ENCODE measurements at places on chromosomes 7 and 10. TPM values are rescaled to one million over a fixed set of nuclear protein-coding genes. Genes with fewer than 3 reads are reported as not detected.

DNA sequence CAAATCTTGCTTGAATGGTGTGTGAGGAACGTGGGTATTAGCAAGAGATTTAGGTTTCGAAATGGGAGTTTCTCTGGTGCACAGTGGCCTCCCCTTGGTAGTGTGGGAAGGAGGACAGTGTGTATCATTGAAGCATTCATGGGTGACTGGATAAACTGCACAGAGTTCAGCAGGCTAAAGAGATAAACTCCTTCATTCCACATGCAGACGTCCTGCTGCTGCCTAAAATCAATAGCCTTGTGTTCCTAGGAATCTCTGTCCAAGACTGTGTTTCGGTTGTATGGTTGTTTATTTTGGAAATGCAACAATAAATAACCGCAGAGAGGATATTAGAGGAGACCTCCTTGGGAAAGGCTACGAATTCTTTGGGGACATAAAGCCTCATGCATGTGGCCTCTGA is 100.9 kb upstream of the FAM171A1 start:
- H3K4me3 ChIP-seq, result no peak overlapping the region
- H3K27ac ChIP-seq, result no peak overlapping the region
- H3K36me3 ChIP-seq, result no peaks in the 10 kb centered on the region

GRCh38 chr10:125130916-125131315 is 29.4 kb downstream of the CTBP2 start:
- no peak for DNase-seq
- no peak overlapping the region for H3K4me3 ChIP-seq
- no peaks in the 10 kb centered on the region for H3K4me1 ChIP-seq

- H3K36me3 ChIP-seq, result no peaks in the 10 kb centered on the region
- no peaks in the 10 kb centered on the region for H3K27me3 ChIP-seq
- no peak overlapping the region for H3K4me3 ChIP-seq
- no peak for DNase-seq
- no peaks in the 10 kb centered on the region for H3K4me1 ChIP-seq
These were observed 60.3 kb downstream of the RAB18 start for GRCh38 chr10:27564398-27564797.

- DNase-seq, result no peak
- no peak overlapping the region for H3K4me3 ChIP-seq
- no peaks in the 10 kb centered on the region for H3K36me3 ChIP-seq
- H3K4me1 ChIP-seq, result no peaks in the 10 kb centered on the region
- peaks cover 4% of the 10 kb centered on the region for H3K27me3 ChIP-seq
These were observed 43.9 kb downstream of the GHRHR start for GRCh38 chr7:31007634-31008033.

GRCh38 chr10:98378722-98379121 is 36.3 kb downstream of the PYROXD2 start:
- no peak overlapping the region for H3K4me3 ChIP-seq
- H3K27ac ChIP-seq, result no peak overlapping the region
- no peaks in the 10 kb centered on the region for H3K27me3 ChIP-seq
- DNase-seq, result no peak
- no peaks in the 10 kb centered on the region for H3K4me1 ChIP-seq

- no peaks in the 10 kb centered on the region for H3K27me3 ChIP-seq
- no peaks in the 10 kb centered on the region for H3K4me1 ChIP-seq
- H3K27ac ChIP-seq, result no peak overlapping the region
- no peak overlapping the region for H3K4me3 ChIP-seq
These were observed 196.9 kb upstream of the RHOBTB1 start for GRCh38 chr10:61140765-61141392.

- no peak overlapping the region for H3K27ac ChIP-seq
- DNase-seq, result no peak
- no peak overlapping the region for H3K4me3 ChIP-seq
- peaks cover 8% of the 10 kb centered on the region for H3K36me3 ChIP-seq
- no peaks in the 10 kb centered on the region for H3K27me3 ChIP-seq
These were observed 23.1 kb downstream of the RPA3 start for GRCh38 chr7:7695111-7695817.

- DNase-seq, result no peak
- peaks cover 3% of the 10 kb centered on the region for H3K36me3 ChIP-seq
- H3K27ac ChIP-seq, result no peak overlapping the region
- no peaks in the 10 kb centered on the region for H3K4me1 ChIP-seq
- H3K4me3 ChIP-seq, result no peak overlapping the region
These were observed 167.0 kb downstream of the SFMBT2 start for GRCh38 chr10:7243873-7244272.

DNA sequence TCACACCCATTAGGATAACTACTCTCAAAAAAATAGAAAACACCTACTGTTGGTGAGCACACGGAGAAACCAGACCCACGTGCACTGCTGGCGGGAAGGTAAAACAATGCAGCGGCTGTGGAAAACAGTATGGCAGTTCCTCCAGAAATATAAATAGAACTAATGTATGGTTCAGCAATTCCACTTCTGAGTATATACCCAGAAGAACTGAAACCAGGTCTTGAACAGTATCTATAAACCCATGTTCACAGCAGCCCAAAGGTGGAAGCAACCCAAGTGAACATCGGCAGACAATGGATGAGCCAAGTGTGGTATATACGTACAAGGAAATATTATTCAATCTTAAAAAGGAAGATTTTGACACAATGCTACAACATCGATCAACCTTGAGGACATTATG is 164.7 kb downstream of the ZMYND11 start:
- no peak overlapping the region for H3K4me3 ChIP-seq
- no peaks in the 10 kb centered on the region for H3K4me1 ChIP-seq
- H3K27ac ChIP-seq, result no peak overlapping the region
- H3K27me3 ChIP-seq, result no peaks in the 10 kb centered on the region
- no peaks in the 10 kb centered on the region for H3K36me3 ChIP-seq
- no peak for DNase-seq

GRCh38 chr7:291373-292092 is 1.6 kb downstream of the FOXL3 start:
- peaks cover 8% of the 10 kb centered on the region for H3K27me3 ChIP-seq
- no peak for DNase-seq
- H3K4me3 ChIP-seq, result no peak overlapping the region
- no peaks in the 10 kb centered on the region for H3K4me1 ChIP-seq
- no peaks in the 10 kb centered on the region for H3K36me3 ChIP-seq
- no peak overlapping the region for H3K27ac ChIP-seq

DNA sequence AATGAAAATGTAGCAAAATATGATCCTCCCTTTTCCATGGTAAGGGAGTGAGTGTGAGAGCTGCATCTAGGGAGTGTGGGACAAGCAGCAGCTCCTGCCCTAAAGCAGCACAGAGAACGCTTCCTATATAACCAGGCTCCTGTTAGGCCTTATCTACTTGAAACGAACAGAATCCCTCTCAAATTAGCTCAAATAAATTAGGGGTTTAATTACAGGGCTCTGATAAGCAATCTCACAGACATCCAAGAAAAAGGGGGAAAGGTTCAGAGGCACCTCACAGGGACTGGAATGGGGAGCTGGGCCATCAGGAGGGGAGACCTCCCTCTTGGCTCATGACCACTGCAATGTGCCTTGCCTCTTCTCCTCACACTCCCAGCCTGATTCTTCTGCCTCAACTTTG is 57.9 kb downstream of the PLPP4 start:
- H3K27ac ChIP-seq, result no peak overlapping the region
- no peak for DNase-seq
- no peak overlapping the region for H3K4me3 ChIP-seq
- H3K4me1 ChIP-seq, result no peaks in the 10 kb centered on the region
- no peaks in the 10 kb centered on the region for H3K36me3 ChIP-seq

DNA sequence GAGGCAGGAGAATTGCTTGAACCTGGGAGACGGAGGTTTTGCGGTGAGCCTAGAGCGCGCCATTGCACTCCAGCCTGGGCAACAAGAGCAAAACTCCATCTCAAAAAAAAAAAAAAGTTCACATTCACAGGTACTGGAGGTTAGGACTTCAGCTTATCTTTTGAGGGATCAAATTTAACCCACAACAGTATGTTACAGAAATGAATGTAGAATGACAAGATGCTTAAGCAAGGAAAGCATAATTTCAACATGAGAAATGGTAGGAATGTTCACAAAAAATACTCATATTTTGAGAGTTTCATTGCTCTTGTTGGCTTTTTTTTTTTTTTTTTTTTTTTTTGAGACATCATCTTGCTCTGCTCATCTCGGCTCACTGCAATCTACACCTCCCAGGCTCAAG is 1.9 kb upstream of the HERC4 start:
- no peak overlapping the region for H3K27ac ChIP-seq
- no peak for DNase-seq
- no peaks in the 10 kb centered on the region for H3K27me3 ChIP-seq
- H3K4me3 ChIP-seq, result no peak overlapping the region
- no peaks in the 10 kb centered on the region for H3K36me3 ChIP-seq
- peaks cover 26% of the 10 kb centered on the region for H3K4me1 ChIP-seq

GRCh38 chr7:29945259-29945809 is 44.3 kb downstream of the SCRN1 start:
- no peak for DNase-seq
- H3K4me3 ChIP-seq, result no peak overlapping the region
- H3K36me3 ChIP-seq, result no peaks in the 10 kb centered on the region

GRCh38 chr7:37054624-37055241 is 330.4 kb upstream of the AOAH start:
- no peak overlapping the region for H3K27ac ChIP-seq
- no peaks in the 10 kb centered on the region for H3K4me1 ChIP-seq
- DNase-seq, result no peak
- H3K4me3 ChIP-seq, result no peak overlapping the region
- no peaks in the 10 kb centered on the region for H3K27me3 ChIP-seq

The SLC13A1 gene
- total RNA-seq, result not detected

The ODAD2 gene
- not detected for total RNA-seq

The GBX1 gene
- total RNA-seq, result not detected

The SCIN gene
- total RNA-seq, result not detected

The NKX2-3 gene
- not detected for total RNA-seq

Data from CD4-positive, CD25-positive, alpha-beta regulatory T cell (primary cell).